Activated effector memory CD4-positive, alpha-beta T cell treated with Interleukin-2 at 50 U/mL for 16 hours (primary cell): ENCODE measurements at places on chromosomes 11 and 22.

DNA sequence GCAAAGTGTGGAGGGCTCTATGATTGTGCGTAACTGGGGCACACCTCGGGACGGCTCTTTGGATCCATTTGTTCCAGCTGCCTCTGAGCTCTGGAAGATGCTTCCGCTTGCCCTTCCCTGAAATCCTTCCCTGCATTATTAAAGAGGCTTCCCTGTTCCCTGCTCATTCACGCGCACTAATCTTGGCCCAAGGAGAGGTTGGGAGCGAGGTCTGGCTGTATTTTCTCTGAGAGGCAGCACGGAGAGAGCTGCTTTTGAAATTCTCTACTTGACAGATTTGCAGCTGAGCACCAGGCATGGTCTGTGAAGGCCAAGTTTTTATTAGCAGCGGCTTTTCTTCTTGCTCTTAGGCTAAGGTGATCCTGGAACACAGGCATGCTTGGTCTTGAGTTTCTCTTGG lies 94.8 kb upstream of the NTM start:
- no peak for DNase-seq

DNA sequence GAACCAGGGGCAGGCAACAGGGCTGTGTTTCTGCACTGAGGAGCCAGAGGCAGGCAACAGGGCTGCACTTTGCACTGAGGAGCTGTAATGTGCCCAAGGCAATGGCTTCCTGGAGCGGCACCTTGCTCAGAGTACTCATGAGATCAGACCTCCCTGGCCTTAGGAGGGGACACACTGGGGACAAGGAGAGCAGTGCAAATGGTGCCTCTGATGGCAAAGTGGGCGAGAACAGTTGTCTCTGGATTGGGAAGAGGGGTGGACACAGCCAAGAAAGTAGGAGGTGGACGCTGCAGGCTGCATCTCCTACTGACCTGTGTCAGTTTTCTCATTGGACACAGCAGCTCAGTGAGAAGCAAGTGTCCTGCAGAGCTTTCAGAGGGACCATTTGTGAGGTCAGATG lies 1443.3 kb downstream of the TBC1D22A start:
- DNase-seq = no peak

DNA sequence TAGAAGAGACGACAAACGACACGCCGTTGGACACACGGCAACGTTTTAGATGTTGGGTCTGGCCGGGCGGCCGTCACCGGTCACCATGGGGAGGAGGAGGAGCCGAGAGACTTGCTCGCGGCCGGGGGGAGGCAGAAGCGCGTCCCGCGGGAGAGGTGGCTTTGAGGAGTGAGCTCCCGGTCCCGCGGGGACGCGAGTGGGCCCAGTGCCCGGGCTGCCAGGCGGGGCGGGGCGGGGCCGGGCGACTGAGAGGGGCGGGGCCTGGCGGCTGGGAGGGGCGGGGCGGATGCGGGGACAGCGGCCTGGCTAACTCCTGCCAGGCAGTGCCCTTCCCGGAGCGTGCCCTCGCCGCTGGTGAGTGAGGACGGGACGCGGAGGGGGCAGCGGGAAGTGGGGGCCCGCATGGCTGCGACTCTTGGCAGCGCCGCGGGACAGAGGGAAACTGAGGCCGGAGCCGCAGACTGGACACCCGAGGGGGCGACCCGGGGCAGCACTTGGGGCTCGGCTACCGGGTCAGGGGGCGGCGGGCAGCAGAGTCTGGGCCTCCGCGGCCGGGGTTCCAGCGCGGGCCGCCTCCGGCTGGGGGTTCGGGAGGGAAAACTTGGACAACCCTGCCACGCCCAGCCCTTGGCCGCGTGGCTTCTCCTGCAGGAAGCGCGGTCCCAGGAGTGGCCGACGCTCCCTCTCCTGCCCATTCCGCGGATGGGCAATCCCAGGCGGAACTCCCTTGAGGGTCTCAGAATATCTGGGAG lies at the start of gene TSPO:
Gene TSPO, plus strand, starts transcription at position 309 of the 752 bp plus-strand sequence. CDS start 7,680 bp downstream, outside the sequence.
- DNase-seq = peak; percentile 58

DNA sequence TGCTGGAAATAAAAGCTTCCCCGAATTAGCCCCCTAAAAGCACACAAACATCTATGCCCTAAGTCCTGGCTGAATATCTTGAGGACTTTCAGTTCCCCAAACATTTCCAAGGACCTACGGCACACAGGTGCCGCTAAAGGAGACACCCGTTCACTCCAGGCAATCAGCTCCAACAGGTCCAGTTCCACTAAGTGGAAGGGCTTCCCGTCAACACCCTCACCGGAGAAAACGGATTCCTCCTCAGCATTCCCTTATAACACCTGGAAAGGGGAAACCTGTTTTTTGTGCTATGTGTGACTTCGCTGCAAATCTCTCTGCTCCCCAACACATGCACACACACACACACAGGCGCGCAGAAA lies 3.9 kb downstream of the TENM4 start:
- DNase-seq = no peak

DNA sequence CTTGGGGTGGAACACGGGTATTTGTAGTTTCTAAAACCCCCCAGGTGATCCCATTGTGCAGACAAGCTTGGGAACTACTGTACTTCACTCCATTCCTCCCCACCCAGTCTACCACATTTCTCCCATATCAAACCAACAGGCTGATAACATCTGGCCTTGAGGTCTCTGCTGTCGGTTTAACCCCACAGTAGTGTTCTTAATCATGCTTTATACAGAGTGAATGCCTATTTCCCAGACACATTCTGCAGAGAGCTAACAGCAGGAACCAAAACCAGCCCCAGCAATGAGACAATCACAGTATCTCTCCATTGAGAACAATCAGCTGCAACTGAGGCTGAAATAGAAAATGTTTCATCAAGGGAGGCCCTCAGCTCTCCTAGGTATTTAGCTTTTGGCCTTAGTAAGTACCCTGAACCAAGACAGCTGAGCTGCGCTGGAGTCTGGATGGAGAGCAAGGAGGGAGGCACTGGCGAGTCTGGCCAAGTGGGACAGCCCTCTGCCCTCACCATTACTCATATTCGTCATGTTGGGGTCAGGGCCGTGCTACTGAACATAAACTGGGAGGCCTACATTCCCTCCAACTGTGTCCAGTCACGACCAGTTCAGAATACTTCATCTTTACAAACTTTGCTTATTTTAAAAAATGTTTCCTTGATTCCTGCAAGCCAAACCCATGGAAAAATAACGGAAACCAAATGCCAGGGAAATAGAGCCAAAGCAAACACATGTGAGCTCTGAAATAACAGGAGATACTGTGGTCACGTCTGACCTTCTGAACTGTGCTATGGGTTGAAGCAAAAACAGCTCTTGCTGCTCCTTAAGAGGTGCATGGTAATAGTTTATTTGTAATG lies 81.0 kb downstream of the CCDC34 start:
- no peak for DNase-seq

DNA sequence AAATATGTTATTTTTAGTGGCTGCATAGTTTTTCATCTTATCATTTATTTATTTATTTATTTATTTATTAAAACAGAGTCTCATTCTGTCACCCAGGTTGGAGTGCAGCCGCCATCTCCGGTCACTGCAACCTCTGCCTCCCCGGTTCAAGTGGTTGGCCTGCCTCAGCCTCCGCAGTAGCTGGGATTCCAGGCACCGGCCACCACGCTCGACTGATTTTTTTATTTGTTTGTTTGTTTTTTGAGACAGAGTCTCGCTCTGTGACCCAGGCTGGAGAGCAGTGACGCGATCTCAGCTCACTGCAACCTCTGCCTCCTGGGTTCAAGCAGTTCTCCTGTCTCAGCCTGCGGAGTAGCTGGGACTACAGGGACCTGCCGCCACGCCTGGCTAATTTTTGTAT lies 262.9 kb upstream of the DDI1 start:
- no peak for DNase-seq

GRCh38 chr11:35145271-35145670 lies 6.3 kb downstream of the CD44 start:
- no peak for DNase-seq
